ENCODE measurements at places on chromosomes 3 and 15.

DNA sequence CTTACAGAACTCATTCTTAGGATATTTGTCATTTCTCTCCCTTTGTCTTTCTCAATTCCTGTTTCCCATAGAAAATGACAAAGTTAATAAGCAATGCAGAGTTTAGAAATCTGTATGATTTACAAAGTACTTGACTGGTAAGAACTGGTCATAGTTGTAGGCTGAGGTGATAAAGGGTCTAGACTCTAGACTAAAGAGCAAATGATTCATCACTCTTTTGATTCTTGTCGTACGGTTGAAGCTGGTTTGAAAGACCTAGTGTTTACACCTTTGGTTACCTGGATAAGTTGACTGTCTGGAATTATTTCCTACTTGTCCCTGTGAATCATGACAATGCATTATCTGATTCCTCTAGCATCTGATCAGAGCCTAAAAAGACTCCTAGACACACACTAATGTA, 58.9 kb upstream of the TP63 start:
- DNase-seq: no peak

- DNase-seq: no peak
These were observed 292.6 kb downstream of the LRRC3B start for GRCh38 chr3:26915208-26915607.

GRCh38 chr15:72889545-72889944, 106.0 kb upstream of the ADPGK start:
- peak; percentile 26 for DNase-seq

DNA sequence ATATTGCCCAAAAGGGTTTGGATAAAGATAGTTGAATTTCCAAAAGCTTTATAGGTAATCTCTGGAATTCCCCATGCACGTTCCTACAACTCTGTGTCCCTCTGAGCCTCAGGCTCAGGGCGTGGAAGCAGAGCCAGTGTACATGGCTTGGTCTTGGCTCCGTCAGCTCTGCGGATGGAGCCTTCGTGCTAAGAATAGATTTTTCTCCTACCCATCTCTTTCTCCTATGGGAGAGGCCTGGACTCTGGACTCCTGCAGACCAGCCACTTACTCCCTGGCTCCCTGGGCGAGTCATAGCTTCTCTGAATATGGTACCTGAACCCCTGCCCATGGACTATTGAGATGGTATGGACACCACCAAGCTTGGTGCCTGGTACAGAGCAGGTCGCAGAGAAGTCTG, 99.9 kb downstream of the EEFSEC start:
- DNase-seq: no peak

- no peak for DNase-seq
These were observed 5.5 kb upstream of the FAM174B start for GRCh38 chr15:92661069-92661468.

DNA sequence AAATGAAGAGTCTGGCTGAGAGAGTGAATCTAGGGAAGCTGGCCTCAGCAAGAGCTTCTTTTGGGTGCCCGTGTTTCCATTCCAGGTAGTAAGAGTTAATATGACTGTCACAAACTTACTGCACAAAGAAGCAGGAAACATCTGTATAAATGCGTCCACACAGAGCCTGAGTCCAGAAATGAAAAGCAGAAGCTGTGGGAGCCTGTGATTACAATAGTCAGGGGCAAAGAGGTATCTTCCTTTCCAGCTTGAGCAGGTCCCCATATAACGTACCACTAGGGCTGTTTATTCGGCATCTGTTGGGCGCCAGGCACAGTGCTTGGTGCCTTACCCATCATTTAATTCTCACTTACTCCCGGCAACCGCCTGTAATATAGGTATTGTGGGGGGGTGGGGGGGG, 40.5 kb upstream of the B3GNT5 start:
- DNase-seq: no peak

GRCh38 chr3:63927422-63928280, 15.5 kb upstream of the SCAANT1 start:
- DNase-seq: no peak

DNA sequence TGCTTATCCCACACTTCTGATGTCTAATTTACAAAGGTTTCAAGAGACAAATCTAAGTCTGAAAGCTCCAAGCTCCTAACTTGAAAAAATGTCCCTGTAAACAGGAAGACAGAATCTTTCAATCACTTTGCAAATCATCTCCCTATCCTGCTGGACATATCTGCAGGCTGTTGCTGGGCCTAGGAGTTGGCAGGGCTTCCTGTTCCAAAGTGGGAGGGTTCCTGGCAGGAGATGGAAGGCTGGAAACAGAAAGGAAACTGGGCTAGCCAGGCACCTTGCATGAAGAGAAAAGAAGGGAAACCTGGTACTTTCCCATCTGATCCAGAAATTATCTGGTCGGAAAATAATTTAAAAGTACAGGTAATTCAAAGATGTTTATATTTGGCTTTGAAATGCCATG, 227.3 kb upstream of the IL12A start:
- no peak for DNase-seq

Measured in activated CD4-positive, alpha-beta T cell treated with anti-CD3 and anti-CD28 coated beads, Interleukin-2, amount 10 ng/mL, durations not matched to agents 24 days and 14 days (primary cell).